ENCODE measurements at places on chromosomes 4 and X.

DNA sequence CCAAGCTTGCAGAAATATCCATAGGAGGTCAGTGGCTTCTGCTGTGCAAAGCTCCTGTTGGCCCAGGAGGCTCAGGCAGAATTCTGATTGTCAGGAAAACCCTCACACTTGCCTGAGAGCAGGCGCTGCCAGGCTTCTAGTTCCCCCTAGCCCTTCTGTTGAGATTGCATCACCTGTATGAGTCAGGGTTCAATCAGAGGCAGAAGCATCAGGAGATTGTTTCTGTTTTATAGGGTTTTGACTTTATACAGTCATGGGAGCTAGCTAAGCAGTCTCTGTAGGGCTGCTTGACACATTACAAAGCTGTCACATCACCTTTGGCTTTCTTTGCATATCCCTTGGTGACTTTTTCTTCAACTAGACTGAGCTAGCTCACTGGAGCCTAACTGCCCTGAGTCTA, 27.8 kb downstream of the DIPK2B start:
- no peak for DNase-seq

- DNase-seq, result peak; percentile 45
These were observed 24.3 kb upstream of the SRD5A3 start for GRCh38 chr4:55321707-55322264.

DNA sequence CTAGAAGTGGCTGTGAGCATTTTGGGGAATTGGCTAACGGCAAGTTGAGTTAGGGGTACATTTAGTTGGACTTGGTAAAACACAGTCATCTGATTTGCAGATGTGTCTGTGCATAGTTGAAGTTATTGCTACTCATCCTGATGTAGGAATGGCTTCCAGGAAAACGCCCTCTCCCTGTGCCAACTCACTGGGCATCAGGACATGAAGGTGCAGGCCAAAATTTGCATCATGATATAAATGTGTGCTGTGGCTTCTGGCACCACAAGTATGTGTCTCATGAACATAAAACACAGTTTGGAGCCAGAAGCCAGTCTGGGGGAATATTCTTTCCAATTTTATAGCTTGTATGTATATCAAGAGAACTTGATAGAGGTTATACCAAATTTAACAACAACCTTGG, 54.2 kb upstream of the CBR4 start:
- DNase-seq, result no peak

- DNase-seq, result no peak
These were observed 20.5 kb upstream of the CD40LG start for GRCh38 chrX:136627409-136627808.

GRCh38 chr4:77358315-77358928, 201.4 kb downstream of the CCNG2 start:
- DNase-seq, result peak; percentile 34

- DNase-seq, result no peak
These were observed 12.1 kb downstream of the EIF1AX start for GRCh38 chrX:20129547-20129946.

GRCh38 chr4:188387179-188387791, 248.0 kb downstream of the TRIML1 start:
- no peak for DNase-seq

GRCh38 chr4:165626316-165626715, 246.7 kb upstream of the TLL1 start:
- DNase-seq, result no peak

DNA sequence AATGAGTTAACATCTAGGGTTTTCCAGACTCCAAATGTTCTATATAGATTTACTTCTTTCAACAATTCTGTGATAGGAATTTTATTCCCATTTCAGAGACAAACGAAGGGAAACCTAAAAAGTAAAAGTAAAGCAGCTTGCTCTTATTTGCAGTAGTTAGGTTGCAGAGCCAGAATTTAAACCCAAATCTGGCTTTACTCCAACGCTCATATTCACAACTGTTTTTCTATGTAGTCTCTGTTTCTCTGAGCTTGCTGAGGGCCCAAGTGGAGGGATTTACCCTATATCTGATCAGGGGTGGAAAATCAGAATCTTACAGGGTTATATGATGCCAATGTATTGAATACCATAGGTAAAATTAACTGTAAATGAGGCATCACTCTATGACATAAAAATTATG, 599.1 kb upstream of the GRIA3 start:
- DNase-seq, result peak; percentile 0

GRCh38 chr4:46016306-46016705, 107.5 kb downstream of the GABRG1 start:
- DNase-seq, result peak; percentile 6

DNA sequence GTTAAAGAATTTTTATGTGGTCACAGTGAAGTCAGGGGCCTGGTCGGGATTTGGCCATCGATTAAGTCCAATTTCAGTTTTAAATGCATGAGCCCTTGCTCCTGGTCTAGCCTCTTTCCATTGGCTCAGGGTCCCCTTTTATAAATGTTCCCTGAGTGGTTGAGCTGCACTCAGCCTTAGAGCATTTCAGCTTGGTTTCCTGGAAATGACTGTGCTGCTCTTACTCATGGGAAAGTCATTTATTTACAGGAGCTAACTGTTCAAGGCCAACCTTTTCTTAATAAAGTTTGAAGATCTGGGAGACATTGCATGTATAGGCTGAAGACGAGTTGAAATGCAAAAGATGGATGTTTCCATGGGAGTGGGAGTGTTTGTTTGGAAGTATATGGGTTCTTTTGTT, 98.8 kb upstream of the CLNK start:
- DNase-seq, result no peak

DNA sequence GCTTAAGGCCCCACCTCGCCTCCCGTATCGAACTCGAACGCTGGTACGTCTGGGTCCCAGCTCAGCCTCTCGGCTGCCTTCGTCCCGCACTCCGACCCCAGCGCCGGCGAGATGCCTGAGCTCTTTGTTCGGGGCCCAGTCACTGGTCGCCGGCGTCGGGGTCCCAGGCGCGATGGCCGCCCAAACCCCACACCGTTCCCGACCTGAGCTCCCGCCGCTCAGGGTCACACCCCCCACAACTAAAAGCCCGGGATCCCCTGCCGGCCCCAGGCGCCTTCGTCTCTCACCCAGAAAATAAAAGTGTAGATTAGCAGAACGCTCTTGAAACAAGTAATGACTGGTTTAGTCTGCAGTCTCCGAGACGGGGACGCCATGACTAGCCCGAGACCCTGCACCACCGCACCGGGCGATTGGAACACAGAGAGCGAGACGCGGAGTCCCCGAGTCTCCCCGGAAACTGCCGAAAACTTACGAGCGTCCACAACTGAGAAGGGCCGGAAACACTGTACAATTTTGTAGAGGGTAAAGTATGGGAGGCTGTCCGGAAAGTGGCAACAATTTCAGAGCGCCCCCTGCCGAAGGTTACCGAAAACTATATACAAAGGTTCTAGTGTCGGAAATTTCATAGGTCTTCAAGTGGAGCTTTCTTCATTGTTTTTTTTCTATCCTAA, at the start of gene TSPAN6:
TSS of gene TSPAN6 (minus strand) at position 486 of the 671 bp plus-strand sequence. CDS start at position 374, 112 bp downstream.
- DNase-seq, result peak; percentile 83

DNA sequence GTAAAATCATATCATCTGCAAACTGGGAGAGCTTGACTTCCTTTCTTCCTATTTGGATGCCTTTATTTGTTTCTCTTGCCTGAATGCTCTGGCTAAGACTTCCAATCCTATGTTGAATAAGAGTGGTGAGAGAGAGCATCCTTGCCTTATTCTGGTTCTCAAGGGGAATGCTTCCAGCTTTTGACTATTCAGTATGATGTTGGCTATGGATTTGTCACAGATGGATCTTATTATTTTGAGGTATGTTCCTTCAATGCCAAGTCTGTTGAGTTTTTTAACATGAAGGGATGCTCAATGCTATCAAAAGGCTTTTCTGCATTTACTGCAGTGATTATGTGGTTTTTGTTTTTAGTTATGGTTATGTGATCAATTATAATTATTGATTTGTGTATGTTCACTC, 2144.6 kb upstream of the TENM3 start:
- DNase-seq, result no peak

DNA sequence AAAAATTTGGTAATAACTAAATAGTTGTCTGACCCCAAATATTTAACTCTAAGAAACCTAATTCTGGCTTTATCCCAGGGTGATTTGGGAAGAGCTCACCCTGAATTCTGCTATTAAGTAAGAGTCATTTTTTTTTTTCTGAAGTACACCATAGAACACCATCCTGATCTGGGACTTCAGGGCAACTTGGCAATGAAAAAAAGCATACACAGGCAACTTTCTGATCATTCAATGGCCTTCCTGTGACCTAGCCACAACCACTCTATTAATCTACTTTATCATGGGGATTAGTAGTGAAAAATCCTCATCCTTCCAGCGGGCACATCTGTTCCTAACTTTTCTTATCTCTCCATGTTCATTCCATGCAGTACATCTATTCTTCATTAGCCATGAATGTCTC, 333.2 kb upstream of the MAD2L1 start:
- DNase-seq, result peak; percentile 45

DNA sequence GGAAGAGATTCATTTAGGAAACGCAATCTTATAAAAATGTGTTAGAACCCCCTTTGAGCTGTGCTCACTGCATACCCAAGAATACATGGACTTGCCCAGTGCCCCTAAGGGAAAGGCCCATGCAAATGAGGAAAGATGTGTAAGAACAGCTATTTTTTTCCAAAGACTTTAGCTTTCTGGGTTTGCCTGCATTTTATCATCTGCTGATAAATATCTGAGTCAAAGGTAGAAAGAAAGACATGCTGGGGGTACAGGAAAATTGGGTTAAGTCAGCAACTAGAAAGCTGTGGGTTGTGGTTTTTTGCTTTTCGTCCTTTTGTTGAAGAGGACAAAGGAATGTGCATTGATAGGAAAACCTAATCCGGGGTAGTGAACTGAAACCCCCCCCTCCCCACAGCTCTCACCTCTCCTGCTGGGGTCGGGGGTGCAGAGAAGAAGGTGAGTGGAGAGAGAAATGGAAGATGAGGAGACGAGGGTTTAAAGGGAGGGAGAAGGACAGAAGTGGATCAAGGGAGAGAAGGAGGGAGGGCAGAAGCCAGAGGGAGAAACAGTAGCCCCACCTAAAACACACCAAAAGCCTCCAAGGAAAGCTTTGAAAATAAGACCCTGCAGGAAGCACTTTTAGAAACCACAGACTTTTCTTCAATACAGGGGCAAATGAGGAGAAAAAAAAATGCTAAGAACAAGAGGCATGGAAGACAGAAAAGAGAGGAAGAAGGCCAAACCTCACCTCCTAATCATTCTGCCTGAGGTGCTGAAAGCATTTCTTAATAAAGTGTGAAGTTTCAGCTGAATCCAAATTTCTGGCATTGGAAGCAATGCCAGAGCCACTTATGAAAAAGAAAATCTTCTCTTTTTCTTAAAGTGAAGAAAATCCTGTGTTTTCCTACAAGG, 49.3 kb downstream of the KDR start:
- DNase-seq, result no peak

GRCh38 chr4:109614015-109614414, 54.0 kb downstream of the MCUB start:
- DNase-seq, result no peak

DNA sequence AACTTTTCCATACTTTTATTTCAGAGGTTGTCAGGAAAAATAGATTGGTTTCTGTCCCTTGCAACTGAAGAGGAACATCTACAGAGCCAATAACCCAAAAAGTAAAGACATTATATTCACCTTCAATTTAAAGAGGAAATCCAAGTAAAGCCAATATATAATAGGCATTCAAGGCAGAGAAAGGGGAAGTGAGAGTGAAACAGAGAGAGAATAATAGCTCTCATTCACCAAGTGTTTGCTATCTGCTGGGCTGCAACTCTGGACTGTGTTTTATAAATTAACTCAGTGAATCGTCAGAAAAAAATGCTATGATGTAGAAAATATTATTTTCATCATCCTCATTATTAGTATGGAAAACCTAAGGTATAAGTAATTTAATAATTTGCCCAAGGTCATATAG, 448.5 kb downstream of the TRAM1L1 start:
- DNase-seq, result no peak

GRCh38 chr4:55312489-55313101, 33.4 kb upstream of the SRD5A3 start:
- DNase-seq, result no peak

DNA sequence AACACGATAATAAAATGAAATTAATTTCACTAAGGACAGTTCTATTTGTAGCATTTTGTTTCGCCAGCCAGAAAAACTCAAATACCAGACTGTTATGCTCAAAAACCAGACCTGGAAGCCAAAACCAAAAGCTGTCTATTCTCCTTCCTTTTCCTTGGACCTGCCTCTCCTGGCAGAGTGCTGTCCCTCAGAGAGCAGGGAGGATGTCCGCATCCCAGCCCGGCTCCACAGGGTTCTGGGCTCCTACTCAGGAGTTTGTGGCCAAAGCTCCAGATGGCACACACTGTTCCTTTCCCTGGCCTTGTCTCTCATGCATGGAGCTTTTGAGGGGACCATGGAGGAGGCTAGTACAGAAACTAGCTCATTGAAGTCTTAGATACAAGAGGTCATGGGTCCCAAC, 41.9 kb upstream of the C1QTNF7 start:
- DNase-seq, result no peak

DNA sequence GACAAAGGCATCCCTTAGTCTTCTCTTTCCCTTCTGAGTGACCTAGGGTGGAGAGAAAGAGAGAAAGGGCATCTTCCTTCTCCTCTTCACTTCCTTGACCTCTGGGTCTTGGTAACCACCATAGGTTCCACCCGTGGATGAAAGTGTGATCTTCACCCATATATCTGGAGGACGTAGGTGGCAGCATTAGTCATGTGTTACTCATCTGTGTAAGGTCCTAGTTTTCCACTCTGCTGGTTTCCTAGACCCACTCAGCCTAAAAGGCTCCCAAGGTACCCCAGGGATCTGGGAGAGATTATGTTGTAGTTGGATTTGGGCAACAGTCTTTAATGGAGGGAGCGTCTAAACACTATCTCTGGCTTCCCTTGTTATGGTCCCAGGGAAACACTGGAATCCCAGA, 45.5 kb upstream of the RAB9B start:
- no peak for DNase-seq

DNA sequence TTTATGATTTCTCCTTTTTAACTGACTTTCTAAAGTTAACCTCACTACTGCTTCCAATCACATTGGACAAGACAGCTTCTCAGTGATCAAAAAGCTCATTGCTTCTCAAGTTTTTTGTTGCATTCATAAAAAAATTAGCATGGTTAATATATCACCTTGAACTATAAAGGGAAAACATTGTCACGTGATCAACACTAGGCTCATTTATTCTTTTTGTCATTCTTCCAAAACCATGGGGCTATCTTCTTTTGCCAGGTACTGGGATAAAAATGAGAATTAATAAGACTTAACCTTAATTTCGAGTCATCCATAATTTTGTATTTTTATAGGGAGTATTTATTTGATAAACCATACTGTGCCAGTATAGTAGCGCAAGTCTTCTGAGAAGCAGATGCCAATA, 1105.9 kb upstream of the TENM3 start:
- DNase-seq, result no peak

DNA sequence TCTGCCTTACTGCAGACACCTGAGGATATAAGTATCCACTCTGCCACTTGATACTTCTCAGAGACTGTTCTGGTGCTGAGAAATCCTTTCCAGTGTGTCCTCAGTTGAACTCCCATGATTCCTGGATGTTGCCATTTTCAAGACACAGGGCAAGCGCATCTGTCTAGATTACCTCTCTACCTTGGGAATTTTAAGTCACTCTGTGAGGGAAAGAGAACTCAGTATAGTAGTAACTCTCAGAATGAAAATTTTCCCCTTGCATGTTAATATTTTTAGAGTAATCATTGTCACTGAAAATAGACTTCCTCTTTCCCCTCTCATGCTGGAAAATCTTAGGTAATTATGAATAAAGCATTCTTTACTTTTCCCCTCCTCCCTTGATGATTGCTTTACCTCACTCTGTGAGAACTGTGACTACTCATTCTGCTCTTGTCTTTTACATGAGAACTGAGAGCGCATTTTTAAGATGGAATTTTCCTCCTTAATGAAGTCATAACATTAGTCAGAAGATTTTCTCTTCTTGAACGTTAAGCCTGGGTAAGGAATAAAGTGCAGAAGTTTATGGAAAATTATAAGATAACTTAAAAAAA, 45.0 kb downstream of the TET2 start:
- no peak for DNase-seq
